ENCODE measurements at places on chromosomes 7 and 10.
A peak's percentile ranks its signal among the peaks of the same experiment; 100 is the strongest.

- DNase-seq = no peak
Observed at GRCh38 chr7:13933091-13933490, 56.4 kb downstream of the ETV1 start.

GRCh38 chr7:74017125-74017524, 10.8 kb upstream of the ELN start:
- DNase-seq = no peak

DNA sequence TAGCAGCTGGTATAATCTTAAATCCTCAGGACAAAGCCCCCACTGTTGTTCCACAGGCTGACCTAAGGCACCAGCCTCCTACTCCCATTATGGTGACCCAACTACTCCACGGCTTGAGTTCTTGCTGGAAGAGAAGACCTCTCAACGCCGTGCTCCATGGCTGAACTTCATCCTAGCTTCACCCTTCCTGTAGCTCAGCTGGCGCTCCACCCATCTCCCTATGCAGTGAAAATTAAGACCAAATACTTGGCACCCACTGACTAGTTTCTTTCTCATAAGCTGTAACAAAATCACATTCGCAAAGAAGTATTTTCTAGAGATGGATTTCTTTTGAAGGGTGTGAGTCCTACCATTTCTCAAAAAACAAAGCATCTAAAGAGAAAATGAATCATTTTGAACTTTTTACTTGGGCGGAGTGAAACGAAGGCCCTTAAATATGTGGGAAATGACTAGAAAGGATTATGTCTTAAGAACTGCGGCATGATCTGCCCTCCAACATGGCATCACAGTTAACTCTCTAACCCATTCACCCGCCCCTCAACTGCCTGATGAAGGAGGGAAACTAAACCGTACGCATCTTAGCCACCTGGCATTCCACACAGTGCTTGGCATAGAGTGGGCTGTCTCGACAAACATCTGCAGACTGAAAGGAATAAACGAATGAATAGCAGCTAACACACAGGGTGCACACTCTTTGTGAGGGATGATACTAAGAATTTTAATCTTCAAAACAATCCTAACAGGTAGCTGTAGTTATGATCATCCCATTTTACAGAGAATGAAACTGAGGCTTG, 32.7 kb downstream of the GFRA1 start:
- DNase-seq = no peak

- no peak for DNase-seq
Observed at GRCh38 chr10:70498970-70499835, 20.6 kb downstream of the PALD1 start.

DNA sequence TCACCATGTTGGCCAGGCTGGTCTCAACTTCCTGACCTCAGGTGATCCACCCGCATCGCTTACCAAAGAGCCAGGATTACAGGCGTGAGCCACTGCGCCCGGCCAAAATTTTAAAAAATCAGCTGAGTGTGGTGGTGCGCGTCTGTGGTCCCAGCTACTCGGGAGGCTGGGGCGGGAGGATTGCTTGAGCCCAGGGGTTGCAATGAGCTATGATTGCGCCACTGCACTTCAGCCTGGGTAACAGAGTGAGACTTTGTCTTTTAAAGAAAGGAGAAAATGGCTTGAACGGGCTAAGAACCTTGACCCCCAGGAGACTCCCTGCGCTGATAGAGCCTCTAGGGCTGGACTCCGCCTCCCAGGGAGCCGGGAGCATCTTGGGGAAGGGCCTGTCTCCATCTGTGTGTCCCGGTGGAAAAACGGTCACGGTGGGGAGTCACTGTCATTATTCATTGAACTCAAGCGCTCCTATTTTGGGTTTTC, 760 bp upstream of the KCTD7 start:
- peak; percentile 93 for DNase-seq

DNA sequence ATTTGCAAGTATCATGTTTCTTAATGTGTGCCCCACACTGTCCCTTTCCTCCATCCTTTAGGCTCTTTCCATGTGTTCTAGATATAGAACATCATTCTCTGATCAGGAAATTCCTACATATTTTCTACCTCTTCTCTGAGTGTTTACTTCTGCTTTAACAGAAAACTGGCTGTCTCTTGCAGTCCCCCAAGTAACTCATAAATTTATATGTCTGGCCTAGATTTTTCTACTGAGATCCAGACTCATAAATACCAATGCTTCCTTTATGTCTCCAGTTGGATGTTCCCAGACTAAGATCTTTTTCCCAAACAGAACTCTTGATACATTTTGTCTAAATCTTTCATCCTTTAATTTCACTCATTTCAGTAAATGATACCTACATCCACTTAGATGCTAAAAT, 181.8 kb downstream of the CDK14 start:
- no peak for DNase-seq

DNA sequence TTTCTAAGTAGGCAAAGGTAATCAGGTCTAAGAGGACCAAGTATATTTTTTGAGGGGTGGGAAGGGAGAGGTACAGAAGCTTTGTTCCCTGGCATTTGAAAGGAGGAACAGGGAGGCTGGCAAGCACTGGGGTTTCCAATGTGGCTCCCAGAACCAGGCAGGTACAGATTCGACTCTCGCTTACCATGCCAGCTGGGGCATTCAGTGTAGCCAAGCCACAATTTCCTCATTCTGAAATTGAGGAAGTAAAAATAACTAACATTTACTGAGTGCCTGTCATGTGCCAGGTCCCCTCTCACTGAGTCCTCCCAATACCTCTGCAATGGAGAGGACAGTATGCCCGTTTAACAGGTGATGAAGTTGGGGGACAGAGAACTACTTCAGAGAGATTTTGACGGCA, 45.9 kb upstream of the BET1 start:
- no peak for DNase-seq

- no peak for DNase-seq
Observed at GRCh38 chr7:91564101-91564500, 299.9 kb downstream of the FZD1 start.

- no peak for DNase-seq
Observed at GRCh38 chr7:35658606-35659201, 36.2 kb downstream of the HERPUD2 start.

Measured in trophoblast cell (in vitro differentiated cells and primary cell).